ENCODE measurements at places on chromosomes 11 and 22. TPM values are rescaled to one million over a fixed set of nuclear protein-coding genes. Genes with fewer than 3 reads are reported as not detected.

The CTSC gene
- 453 TPM for total RNA-seq

The MYBPC3 gene
- 0.67 TPM for total RNA-seq

The OR10A4 gene
- not detected for total RNA-seq

The KCNQ1OT1 gene
- 3.0 TPM for total RNA-seq

DNA sequence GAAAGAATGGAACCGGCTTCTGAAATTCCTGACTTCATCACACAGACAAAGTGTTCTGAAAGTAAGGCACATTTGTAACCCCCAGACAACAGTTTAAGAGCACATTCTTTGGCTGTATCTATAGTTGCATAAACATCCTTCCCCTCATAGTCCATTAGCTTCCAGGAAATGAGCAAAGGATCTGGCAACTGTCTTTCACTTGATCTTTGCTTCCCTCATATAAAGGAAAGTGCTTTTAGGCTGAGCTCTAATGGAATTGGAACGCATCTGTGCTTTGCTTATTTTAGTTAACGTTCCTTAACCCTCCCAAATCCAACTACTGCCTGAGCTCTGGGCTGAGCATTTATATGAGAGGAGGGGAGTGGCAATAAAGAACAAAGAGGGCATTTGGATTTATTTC, 76.9 kb upstream of the API5 start:
- no peak overlapping the region for H3K27ac ChIP-seq
- no peaks in the 10 kb centered on the region for H3K36me3 ChIP-seq
- H3K27me3 ChIP-seq, result no peaks in the 10 kb centered on the region

DNA sequence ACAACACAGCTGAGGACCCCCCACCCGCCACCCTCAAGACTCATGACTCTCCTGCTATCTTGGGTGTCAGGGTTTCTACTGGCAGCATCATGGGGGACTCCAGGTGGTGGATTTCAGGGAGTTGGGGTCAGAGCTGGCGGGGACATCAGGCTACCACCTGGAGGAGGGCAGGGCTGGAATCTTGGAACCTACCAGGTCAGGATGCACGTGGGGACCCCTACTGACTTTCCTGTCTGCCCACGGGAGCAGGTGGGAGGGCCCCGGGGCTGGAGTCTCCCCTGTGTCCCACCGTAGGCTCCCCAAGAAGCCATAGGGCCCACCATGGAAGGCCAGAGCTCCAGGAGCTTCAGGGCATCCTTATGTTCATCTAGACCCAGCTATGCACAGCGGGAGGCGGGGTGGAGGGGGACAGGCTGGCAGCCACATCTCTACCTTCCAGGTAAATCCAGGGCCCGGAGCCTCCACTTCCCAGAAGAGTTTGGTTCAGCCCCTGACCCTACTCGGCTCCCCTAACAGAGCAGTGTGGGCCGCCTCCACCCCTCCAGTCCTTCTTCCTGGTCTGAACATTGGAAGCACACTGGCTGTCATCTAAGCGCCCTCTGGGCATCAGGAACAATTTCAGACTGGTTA, 10.0 kb downstream of the SLC37A2 start:
- peaks cover 46% of the 10 kb centered on the region for H3K4me1 ChIP-seq
- no peaks in the 10 kb centered on the region for H3K27me3 ChIP-seq
- peak overlapping the region; percentile 40 for H3K4me3 ChIP-seq
- peak overlapping the region; percentile 79 for H3K27ac ChIP-seq

- no peaks in the 10 kb centered on the region for H3K36me3 ChIP-seq
- H3K4me3 ChIP-seq, result no peak overlapping the region
- H3K4me1 ChIP-seq, result no peaks in the 10 kb centered on the region
- H3K27me3 ChIP-seq, result no peaks in the 10 kb centered on the region
- DNase-seq, result no peak
These were observed 139.7 kb upstream of the TEAD1 start for GRCh38 chr11:12534549-12534948.

All from Karpas-422 (cell line).